ENCODE measurements at places on chromosomes 12 and 14.

DNA sequence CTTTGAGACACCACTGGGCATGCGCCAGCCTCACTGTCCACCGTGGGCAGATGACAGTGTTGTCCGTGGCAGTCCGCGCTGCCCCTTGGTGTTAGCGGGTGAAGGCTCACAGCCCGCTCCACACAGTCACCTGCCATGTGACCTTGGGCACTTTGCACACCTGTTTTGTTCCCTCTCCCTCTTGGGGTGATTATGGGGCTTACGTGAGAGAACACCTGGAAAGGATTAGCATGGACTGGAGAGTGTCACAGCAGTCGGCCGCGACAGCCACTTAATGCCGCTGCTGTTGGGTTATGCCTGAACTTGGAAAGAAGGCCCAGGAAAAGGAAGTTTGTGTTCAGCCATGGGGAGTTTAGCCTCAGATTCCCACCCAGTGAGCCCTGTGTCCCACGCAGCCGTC lies 94.2 kb downstream of the DDX51 start:
- no peak for DNase-seq

GRCh38 chr12:1633459-1633858 lies 4.4 kb downstream of the WNT5B start:
- no peak for DNase-seq

DNA sequence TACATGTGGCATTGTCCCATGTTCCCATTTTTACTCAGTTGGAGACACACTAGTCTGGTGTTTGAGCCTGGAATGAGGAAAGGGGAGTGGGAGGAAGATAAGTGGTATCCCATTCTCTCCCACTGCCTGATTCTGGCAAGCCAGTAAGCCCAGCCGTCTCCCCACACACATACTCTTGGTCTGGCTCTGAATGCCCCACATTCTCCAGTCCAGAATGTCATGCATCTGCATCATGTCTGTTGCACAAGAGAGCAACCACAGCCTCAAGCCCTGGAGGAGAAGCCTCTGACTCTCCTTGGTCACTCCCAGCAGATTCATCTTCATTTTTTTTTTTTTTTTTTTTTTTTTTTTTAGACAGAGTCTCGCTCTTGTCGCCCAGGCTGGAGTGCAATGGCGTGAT lies 48.0 kb downstream of the DRAM1 start:
- no peak for DNase-seq

DNA sequence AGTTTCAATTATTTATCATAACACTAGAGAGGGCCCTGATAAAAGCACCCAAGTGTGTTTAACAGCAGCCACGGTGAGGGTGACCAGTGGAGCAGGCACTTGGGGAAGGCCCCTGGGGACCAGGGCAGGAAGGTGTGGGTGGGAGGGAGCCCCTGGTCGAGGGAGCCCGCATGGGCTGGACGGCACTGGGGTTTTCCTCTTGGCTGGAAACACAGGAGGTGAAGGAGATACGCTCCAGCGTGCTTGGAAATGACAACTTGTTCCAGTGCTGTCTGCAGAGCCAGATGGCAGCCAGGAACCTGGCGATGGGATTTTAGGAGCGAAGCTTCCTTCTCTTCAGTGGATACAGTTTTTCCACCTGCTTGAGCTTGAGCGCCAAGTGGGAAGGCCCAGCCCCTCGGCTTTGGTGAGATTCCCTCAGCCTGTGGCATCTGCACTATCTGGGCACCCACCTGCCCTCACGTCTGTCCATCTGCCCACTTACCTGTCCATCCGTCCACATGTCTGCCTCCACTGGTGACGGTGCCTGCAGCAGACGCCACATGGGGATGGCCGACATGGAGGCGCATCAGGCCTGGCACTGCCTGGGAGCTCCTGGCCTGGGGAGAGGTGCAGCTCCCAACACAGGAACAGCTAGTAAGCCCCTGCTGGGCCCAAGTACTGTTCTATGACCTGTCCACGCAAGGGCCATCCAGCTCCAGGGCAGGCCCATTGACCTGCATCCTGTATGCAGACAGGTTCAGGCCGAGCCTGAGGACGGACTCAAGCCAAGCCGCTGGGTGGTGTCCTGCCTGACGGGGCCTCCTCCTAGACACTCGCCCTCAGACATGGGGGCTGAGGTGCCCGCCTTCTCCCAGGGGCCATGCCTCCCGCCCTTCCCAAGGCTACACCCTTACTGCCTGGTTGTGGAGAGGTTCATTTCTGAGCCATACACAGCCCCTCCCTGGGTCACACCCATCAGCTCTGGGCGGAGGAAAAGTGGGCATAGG lies 192.2 kb upstream of the C14orf180 start:
- DNase-seq, result no peak
